ENCODE measurements at places on chromosomes 1 and 21. TPM values are rescaled to one million over a fixed set of nuclear protein-coding genes. Genes with fewer than 3 reads are reported as not detected.

GRCh38 chr1:87327376-87328271, 1.1 kb upstream of the LMO4 start:
- H3K4me1 ChIP-seq = peaks cover 11% of the 10 kb centered on the region
- no peak for DNase-seq
- no peaks in the 10 kb centered on the region for H3K36me3 ChIP-seq

DNA sequence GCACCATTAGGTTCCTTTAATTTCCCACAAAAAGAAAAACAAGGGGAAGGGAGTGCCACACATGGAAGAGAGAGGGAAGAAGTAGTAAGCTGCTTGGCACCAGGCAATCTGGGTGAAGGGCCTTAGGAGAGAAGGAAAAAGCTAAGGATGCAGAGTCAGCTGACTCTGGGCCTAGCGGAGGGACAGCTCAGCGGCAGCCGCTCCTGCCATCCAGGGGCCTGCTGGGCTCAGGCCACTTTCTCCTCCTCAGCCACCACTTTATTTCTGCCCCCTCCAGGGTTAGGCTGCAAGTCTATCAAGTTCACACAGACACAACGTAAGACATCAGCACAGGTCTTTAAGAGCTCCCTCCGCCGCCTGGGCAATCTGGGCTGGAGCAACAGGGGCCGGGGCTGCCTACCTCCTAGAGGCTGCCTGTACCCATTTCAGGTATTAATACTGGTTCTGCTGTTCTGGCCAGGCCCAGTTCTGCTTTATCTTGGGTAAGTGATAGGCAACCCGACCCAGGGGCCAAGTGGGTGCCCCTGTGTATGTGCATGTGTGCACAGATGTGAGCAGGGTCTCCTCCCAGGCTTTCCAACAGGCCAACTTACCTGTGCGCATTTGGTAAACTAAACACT, 53.6 kb downstream of the SLC45A1 start:
- DNase-seq = no peak
- peak overlapping the region; percentile 20 for H3K4me3 ChIP-seq
- H3K27me3 ChIP-seq = no peaks in the 10 kb centered on the region
- no peaks in the 10 kb centered on the region for H3K36me3 ChIP-seq
- peaks cover 33% of the 10 kb centered on the region for H3K4me1 ChIP-seq

DNA sequence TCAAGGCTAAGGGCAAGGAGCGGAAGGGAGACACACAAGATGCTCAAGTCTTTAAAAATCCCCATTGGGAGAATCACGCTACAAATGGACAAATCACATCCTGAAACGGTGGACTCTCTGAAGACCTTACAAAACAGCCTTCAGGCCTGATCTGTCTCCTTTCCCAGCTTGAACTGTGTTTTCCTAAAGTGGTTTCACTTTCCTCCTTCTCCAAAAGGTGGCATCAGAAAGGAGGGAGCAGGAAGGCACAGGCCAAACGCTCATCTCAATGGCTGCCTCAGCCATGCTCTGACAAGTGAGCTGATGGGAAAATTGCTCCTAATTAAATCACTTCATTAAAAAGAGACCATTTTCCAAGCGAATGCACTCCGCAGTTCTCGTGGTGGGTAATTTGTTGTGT, 47.7 kb downstream of the UTP25 start:
- no peaks in the 10 kb centered on the region for H3K4me1 ChIP-seq
- DNase-seq = no peak
- H3K27ac ChIP-seq = no peak overlapping the region
- H3K36me3 ChIP-seq = no peaks in the 10 kb centered on the region

- H3K27ac ChIP-seq = no peak overlapping the region
- H3K4me3 ChIP-seq = no peak overlapping the region
- H3K36me3 ChIP-seq = no peaks in the 10 kb centered on the region
- DNase-seq = no peak
- no peaks in the 10 kb centered on the region for H3K4me1 ChIP-seq
- H3K27me3 ChIP-seq = no peaks in the 10 kb centered on the region
Observed at GRCh38 chr1:201328576-201328975, 45.3 kb downstream of the PKP1 start.

GRCh38 chr1:41371630-41372599, 10.7 kb downstream of the FOXO6 start:
- no peaks in the 10 kb centered on the region for H3K4me1 ChIP-seq
- no peaks in the 10 kb centered on the region for H3K27me3 ChIP-seq
- no peaks in the 10 kb centered on the region for H3K36me3 ChIP-seq
- no peak for DNase-seq

DNA sequence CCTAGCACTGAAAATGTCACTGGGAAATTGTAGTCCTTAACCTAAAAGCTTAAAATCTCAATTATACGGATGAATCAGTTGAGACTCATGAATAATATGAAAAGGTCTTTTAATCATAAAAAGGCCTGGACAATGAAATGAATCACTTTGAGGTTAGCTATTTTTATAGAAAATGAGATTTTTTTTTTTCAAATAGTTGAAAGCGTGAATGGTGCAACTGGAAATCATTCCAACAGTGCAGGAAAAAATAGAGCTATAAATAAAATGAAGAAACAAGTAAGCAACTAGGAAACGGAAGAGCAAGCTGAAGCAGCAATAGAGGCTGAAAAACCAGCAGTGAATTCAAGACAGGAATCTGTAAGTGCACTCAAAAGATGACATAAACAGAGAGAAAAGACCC, 142.9 kb downstream of the BACH1 start:
- no peaks in the 10 kb centered on the region for H3K27me3 ChIP-seq
- DNase-seq = no peak
- no peaks in the 10 kb centered on the region for H3K4me1 ChIP-seq
- no peak overlapping the region for H3K4me3 ChIP-seq
- no peak overlapping the region for H3K27ac ChIP-seq

DNA sequence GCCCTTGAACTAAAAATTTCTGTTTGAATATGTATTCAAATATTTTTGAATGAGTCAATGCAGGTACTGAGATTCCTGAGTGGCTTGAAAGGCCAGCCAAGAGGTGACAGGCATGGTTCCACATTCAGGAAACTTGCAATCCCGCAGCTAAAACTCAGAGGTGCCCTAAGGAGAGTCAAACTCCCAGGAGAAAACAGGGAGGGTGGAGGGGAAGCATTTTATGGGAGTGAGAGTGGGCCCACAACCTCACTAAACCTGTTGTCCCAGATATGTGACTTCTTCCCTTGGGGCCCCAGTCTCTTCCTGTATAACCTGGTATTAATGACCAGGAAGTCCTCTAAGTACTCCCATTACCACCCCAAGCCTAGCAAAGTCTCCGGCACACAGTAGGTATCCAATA, 189.6 kb downstream of the PLPP3 start:
- no peaks in the 10 kb centered on the region for H3K36me3 ChIP-seq
- no peak overlapping the region for H3K4me3 ChIP-seq
- no peaks in the 10 kb centered on the region for H3K27me3 ChIP-seq
- no peak overlapping the region for H3K27ac ChIP-seq
- no peaks in the 10 kb centered on the region for H3K4me1 ChIP-seq
- no peak for DNase-seq

GRCh38 chr1:208654241-208654640, 410.1 kb upstream of the PLXNA2 start:
- no peak overlapping the region for H3K27ac ChIP-seq
- H3K4me3 ChIP-seq = no peak overlapping the region
- no peaks in the 10 kb centered on the region for H3K27me3 ChIP-seq
- no peak for DNase-seq

GRCh38 chr1:37472994-37473393, 1.4 kb upstream of the ZC3H12A start:
- DNase-seq = no peak
- no peaks in the 10 kb centered on the region for H3K27me3 ChIP-seq
- peaks cover 11% of the 10 kb centered on the region for H3K36me3 ChIP-seq
- peak overlapping the region; percentile 81 for H3K4me3 ChIP-seq

GRCh38 chr1:203756036-203756435, 8.9 kb upstream of the LAX1 start:
- no peak for DNase-seq
- no peaks in the 10 kb centered on the region for H3K4me1 ChIP-seq
- no peaks in the 10 kb centered on the region for H3K27me3 ChIP-seq
- no peak overlapping the region for H3K27ac ChIP-seq
- no peaks in the 10 kb centered on the region for H3K36me3 ChIP-seq

GRCh38 chr21:46229133-46229922, 754 bp upstream of the LSS start:
- H3K36me3 ChIP-seq = peaks cover 13% of the 10 kb centered on the region
- peaks cover 15% of the 10 kb centered on the region for H3K4me1 ChIP-seq
- H3K4me3 ChIP-seq = peak overlapping the region; percentile 79
- peak overlapping the region; percentile 81 for H3K27ac ChIP-seq
- H3K27me3 ChIP-seq = no peaks in the 10 kb centered on the region

DNA sequence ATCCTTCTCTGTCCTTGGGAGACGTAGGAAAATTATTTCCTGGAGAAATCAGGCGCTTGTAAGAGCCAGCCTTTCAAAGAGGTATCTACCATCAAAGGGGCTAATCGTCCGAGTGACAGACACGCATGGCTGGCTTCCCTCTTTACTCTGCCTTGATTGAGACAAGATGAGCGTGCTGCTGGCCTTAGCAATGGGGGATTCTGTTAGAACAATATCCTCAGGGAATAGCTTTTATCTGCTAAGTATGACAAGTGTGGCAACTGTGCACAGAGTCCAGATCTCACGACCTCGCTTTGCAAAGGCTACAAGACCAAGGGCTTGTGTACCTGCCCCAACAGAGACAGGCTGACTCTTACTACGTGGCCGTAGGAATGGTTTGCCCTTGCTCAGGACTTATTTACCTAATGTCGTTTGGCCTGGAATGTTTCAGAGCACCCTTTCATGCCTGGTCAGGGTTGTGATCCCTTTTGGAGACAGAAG, 417.1 kb downstream of the KIF26B start:
- H3K4me3 ChIP-seq = no peak overlapping the region
- no peaks in the 10 kb centered on the region for H3K27me3 ChIP-seq
- DNase-seq = no peak

TNFRSF4 gene
- total RNA-seq = 4.8 TPM

LRRC71 gene
- total RNA-seq = not detected

LCE1C gene
- not detected for total RNA-seq

MPZ gene
- total RNA-seq = 2.4 TPM

TMEM82 gene
- total RNA-seq = not detected

RGSL1 gene
- total RNA-seq = not detected

GLMN gene
- 9.8 TPM for total RNA-seq
